ENCODE measurements at places on chromosomes 2 and 18.

DNA sequence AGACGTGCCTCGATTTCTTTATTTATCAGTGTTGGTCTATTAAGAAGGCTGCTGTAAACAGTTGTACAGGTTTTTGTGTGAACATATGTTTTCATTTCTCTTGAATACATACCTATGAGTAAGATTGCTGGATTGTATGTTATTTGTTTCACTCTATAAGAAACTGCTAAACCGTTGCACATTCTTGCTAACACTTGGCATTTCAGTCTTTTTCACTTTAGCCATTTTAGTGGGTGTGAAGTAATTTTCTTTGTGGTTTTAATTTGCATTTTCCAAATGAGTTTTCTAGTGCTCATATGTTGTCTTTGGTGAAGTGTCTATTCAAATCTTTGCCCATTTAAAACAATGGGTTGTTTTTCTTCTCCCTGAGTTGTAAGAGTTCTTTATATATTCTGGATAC, 221.5 kb upstream of the SMAD7 start:
- DNase-seq: no peak

GRCh38 chr2:137123226-137123625, 357.9 kb downstream of the THSD7B start:
- no peak for DNase-seq

GRCh38 chr2:237296756-237297155, 117.2 kb downstream of the COL6A3 start:
- no peak for DNase-seq

DNA sequence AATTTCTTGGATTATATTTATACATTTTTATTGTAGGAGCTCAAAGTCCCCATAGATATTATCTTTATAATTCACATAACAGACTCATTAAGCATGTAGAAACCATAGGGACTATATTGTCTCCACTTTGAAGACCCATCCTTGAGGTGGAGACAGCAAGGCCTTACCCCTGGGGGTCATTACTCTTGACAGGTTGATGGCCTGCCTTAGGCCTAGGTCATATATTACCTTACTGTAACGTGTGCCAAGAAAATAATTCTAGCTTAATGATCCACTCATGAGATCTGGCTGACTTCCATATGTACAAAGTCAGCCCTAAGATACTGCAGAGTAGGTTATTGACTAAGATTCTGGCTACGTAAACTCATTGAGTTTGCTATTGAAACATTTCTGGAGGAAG, 65.4 kb upstream of the GLS start:
- DNase-seq: no peak

DNA sequence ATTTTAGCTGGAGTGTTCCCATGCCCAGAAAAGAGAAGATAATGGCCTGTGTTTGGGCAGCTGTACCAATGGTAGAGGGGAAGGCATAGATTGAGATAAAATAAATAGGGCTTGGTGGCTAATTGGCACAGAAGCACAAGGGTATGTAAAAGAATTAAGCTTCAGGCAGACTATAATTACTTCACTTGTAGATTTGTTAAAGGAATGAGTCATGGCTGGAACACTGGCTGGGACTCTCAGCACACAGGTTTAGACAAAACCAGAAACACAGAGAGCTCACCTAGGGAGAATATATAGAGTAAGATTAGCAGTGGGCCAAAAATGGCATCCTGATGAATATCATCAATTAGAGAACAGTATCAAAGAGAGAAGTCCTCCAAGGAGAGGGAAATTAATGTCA, 198.3 kb upstream of the FIGN start:
- DNase-seq: no peak

DNA sequence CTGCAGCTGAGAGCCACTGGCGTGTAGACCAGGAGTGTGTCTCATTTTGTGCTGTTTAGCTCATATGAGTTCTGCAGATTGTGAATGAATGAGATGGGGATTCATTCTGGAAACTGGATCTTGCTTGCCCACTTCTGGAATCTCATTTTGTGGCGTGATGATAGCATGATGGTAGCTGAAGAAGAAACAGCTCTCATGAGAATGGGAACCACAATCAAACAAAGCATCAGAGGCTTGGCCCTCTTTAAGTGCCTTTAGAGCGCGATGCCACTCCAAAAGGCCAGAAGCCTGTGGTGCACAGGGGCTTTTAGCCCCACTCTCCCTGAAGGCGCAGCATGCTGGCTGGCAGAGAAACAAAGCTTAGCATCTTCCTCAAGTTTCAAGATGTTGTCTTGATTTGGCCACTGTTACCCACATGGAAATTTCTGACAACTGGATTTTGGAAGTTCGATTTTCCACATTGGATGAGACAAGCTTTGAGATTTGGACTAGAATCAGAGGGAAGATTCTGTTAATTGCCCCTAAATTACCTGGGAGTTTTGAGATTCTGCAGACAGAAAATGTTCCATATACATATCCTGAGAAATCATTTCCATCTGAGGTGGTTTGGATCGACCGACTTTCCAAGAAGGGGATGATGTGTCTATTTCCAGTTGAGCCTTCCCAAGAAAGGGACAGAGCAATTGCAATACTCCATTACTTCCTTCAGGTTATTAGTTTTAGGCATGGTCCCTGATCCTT, 234.5 kb downstream of the VAPA start:
- DNase-seq: no peak

DNA sequence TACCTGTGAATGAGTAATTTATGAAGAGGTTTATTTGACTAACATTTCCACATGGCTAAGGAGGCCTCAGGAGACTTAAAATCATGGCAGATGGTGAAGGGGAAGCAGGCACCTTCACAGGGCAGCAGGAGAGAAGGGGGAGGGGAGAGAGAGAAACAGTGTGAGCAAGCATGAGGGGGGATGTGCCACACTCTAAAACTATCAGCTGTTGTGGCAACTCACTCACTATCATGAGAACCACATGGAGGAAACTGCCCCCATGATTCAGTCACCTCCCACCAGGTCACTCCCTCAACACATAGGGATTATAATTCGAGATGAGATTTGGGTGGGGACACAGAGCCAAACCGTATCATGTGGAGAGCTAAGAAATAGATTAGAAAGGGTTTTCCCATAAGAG, 309.0 kb downstream of the RDH14 start:
- DNase-seq: no peak

DNA sequence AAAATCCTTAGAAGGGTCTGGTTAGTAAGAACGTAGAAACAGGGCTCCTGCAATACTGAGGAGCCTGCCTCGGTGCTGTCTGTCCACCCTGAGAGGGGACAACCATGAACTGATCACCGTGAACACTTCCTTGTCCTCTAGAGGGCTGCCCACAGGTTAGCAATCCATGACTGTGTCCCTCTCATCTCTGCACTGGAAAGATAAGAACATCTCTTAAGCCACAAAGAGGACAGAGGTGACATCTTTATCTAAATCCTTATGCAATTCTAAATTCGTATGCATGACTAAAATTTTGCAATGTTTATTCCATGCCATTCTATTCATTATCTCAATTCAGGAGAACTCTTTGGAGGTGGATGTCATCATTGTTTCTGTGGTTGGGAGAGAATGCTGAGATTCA, 12.8 kb downstream of the EFR3B start:
- no peak for DNase-seq

- DNase-seq: no peak
These were observed 27.6 kb upstream of the UBE2F start for GRCh38 chr2:237939251-237939650.

- DNase-seq: no peak
These were observed 269.0 kb downstream of the DCDC2C start for GRCh38 chr2:3972377-3972776.

DNA sequence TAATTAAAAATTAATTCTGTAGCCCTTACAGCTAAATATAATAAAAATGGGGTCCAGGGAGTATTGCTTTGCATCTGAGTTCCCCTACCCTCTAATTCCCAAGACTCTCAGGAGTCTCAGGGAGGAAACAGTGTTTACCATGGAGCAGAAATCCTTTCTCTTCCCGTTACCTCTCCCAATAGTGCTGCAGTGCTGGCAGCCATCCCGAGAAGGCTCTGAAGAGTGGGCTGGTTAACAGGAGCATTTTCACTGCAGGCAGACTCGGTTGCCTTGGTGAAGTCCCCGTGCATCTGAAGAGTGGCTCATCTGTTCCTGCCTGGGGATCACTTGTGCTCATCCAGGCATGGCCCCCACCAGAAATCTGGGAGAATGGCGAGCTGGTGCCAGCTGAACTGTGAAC, 41.8 kb upstream of the TMEM178A start:
- no peak for DNase-seq

GRCh38 chr2:30412684-30413570, 34.1 kb upstream of the LCLAT1 start:
- DNase-seq: no peak

GRCh38 chr2:102317715-102318114, 6.4 kb downstream of the IL1RL1 start:
- DNase-seq: no peak

Data from GM12878 (cell line).